ENCODE measurements at places on chromosomes 7 and 10.

DNA sequence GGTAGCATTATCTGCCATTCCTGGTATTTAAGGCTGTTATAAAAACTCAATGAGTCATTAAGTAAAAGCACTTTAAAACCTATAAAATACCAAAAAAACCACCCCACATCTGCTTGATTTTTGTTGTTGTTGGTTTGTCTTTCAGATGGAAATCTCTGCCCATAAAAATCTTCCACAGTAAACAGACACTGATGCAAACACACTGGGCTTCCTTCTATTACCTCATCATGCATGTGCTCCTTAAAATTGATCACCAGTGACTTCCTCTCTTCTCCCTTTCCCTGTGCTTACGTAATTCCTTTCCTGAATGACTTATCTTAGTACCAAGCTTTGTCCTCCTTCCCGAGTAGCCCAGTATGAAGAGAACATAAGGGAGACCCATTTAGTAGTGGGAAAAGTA lies 167.2 kb downstream of the EVX1 start:
- DNase-seq: no peak

DNA sequence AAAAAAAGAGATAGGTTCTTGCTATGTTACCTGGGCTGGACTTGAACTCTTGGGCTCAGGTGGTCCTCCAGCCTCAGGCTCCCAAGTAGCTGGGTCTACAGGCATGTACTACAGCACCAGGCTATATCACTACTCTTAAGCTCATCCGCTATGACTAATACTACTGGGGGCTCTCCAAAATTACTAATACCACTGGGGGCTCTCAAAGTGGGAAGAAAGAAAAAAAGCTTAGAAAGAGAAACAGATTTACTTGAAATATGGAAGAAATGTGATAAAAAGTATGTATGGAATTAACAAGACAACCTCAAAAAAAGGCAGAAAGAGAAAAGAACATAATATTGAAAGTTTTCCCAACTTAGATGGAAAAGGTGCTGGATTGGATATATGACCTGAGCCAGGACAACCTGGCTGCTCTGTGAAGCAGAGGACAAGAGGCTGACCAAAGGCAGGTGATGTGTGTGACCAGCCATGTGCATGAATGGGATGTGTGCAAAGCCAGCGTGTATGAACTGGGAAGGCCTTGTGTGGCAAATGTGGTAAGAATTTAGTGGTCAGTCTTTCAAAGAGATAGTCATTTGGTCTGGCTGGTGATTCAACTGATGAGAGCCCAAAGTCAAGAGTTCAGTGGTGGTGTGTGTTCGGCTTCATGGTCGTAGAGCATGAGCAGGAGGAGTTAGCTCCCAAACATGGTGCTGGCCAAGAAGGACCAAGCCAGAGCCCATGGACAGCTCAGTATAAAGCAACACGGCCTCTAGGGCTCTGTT lies 232.4 kb upstream of the KLF14 start:
- DNase-seq: no peak

DNA sequence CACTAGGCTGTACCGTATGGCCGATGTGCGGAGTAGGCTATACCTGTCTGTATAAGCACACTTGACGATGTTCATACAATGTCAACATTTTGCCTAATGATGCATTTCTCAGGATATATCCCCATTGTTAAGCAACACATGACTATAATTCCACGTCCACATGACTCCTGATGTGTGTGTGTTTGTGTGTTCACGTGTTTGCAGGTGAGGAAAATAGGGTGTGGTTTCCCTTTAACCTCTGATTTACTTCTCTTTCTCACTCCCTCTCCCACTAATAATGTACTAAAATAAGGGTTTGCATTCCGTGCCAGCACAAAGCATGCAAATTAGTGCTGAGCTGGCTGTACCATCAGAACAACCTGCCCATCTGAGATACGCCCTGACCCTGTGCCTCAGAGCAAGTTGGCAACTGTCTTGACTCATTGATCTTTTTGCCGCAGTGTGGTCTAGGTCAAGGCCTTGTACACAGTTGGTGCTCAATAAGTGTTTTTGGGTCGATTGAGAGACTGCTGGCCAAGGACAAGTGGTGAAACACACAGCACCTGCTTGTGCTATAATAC lies 64.6 kb upstream of the DOCK1 start:
- no peak for DNase-seq

GRCh38 chr10:124532106-124532641 lies 70.6 kb downstream of the LHPP start:
- no peak for DNase-seq

- no peak for DNase-seq
Observed at GRCh38 chr10:18860186-18860585, 188.4 kb upstream of the MALRD1 start.
